ENCODE measurements at places on chromosomes 6 and 20.

DNA sequence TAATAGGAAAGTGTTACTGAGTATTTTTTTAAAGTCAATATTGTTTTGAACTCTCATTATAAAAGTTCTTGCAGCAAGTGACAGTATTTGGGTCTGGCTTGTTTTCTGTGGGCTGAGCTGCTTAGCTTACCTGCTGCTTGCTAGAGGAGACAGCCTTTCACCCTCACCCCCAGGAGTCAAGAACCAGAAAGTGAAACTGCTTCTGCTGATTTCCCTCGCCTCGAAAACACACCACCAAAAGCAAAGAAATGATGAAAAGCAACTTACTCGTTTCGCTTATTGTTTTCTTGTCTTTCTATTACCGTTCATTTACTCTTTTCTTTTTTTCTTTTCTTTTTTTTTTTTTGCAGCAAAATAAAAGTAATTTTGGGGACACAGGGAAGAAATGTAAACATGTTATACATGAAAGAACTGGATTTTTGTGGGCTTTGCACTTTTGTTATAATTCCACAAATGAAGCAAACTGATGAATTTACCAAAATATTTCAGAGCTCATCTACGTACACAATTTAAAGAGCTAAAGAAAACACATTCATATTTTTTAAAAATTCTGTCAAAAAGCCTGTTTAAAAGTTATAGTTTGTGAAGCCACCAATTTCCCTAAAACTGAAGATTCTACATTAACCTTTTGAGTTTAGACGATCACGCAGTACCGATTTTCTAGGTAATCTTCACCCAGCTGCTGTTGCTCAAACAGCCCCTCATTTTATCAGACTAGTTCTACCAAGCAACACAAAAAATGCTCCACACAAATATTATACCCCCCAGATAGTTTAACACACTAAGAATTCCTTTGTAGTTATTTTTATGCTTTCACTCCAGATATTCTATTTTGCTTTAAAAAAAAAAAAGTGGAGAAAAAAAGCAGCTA lies 1.7 kb downstream of the SCML4 start:
- DNase-seq: no peak

DNA sequence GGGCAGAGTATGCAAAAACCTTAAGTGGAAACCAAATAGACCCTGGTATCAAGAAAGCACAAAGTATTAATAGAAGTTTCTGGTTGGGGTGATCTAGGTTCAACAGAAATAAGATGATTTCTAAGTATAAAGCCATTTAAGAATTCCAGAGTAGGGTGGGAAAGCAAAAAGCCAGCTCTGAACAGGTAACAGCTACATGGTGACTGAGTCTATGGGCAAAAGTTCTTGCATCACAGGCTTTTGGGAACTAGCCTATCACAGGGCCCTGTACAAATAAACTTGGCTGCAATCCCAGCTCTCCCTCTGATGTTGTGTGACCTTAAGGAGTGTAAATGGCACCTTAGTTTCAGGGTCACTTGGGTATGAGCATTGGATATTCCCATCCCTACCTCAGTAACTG lies 5.5 kb downstream of the TCF19 start:
- DNase-seq: no peak

- DNase-seq: no peak
These were observed 118.1 kb downstream of the UST start for GRCh38 chr6:148864941-148865340.

GRCh38 chr6:2630891-2631571 lies 119.7 kb downstream of the MYLK4 start:
- DNase-seq: peak; percentile 16

DNA sequence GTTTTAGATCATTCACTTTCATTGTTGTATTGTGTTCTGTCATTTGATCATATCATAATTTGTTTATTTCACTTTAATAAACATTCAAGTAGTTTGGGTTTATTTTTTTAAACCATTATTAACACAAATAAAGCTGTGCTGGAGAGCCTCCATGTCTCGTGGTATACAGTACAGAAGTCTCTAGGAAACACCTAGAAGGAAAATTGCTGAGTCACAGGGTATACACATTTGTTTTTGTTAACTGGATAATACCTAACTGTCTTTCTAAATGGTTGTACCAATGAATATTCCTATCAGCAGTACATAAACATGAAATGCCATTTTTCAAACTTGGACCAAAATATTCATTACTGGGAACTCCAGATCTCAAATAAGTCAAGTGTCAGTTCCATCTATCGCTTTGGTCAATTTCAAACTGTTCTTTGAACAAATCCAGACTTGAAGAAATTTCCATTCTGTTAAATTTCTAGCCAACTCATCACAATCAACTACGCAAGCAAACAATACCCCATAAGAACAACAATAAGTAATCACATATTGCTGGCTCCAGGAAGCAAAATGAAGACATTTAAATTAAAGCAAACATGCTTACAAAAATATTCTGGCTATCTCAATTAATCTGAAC lies 138.1 kb downstream of the ATXN1 start:
- DNase-seq: no peak

DNA sequence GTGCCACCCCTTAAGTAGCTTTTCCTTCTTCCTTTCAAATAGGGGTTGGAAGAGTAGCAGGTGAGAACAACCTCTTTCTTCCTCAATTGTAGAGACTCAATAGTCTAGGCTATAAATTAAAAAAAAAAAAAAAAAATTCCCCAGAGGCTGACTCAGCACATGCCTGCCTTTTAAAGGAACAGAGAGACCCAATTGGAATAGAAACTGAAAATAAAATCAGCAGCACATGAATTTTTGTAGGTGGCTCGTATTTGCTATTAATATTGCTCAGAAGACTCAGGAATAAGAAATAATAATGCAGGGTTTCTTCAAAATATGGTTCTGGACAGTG lies 19.3 kb downstream of the TOP1 start:
- no peak for DNase-seq

GRCh38 chr20:7742479-7742878 lies 197.8 kb downstream of the HAO1 start:
- no peak for DNase-seq

- no peak for DNase-seq
These were observed 137.4 kb upstream of the SGK1 start for GRCh38 chr6:134455319-134455718.

DNA sequence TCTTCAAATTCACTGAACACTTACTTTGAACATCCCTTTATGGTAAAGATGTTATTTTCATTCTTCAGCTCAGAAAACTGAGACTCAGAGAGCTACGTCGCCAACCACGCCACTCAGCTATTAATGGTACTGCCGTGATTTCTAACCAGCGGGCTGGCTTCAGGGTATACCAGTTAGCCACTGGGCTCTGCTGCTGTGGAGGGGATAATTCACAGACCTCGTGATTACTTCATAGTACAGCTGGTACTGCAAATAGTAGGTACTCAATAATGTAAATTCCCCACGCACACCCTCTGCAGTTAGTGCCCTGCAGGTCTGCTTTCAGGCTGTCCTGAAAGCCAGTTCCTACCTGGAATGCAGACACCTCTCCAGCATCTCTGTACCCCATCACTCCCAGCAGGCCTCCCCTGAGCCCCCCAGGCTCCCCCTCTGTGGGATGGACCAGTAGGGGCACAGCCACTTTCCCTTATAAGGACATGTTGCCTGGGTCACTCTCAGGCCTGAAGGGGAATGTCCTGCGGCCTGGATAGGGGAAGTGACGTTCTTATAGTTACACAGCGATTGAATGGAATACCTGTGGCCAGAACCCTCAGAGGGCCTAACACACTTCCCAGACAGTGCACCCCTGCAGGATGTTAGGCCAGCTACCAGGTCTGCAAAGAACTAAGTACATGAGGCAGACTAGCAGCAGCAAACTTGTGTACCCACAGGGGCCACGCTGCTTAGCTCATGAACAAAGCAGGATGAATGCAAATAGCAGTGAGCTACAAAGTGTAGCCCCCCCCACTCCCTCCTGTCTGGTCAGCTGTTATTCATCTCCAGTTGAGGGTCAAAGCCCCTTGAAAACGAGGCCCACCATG lies 1.3 kb upstream of the OCSTAMP start:
- peak; percentile 34 for DNase-seq

- DNase-seq: no peak
These were observed 96.3 kb downstream of the FOXF2 start for GRCh38 chr6:1485678-1486077.

- DNase-seq: no peak
These were observed 85.3 kb downstream of the NKAIN2 start for GRCh38 chr6:123888771-123889513.

- no peak for DNase-seq
These were observed 131.9 kb upstream of the STMND1 start for GRCh38 chr6:16969699-16970655.

- peak; percentile 6 for DNase-seq
These were observed 621.8 kb downstream of the CDH26 start for GRCh38 chr20:60579941-60580515.

GRCh38 chr6:107064579-107065065 lies 36.6 kb downstream of the MTRES1 start:
- no peak for DNase-seq

DNA sequence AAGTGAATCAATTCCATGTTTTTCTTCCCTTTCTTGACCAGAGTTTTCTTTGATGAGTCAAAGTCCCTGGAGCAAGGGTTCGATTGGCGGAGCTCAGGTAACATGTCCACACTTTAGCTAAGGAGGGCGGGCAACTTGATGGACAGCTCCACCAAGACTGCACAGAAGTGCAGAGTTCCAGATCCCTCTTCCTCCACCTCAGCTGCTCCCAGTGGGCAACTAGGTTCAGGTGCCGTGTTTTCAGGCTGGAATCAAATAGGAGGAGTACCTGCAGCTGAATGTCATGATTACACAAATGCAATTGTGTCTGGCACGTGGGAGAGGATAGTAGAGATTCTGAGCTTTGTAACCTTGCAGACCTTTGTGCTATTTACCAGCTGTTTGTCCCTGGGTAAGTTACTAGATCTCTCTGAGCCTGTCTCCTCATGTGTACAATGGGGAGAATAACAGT lies 1.9 kb upstream of the ELMO2 start:
- no peak for DNase-seq

DNA sequence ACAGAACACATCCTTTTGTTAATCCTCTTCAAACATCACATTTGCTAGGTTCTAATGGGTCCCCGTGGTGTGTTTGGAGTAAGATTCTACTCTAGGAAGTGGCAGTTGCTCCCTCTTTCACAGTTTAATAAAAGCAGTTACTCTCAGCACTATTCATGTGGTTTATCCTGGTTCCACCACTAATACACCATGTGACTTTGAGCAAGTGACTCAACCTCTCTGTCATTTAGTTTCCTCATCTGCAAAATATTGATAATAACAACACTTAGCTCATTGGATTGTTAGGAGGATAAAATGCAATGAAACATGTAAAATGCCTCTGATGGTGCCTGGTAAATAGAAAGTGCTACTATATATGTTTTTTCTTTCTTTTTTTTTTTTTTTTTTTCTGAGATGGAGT lies 488.0 kb upstream of the NOX3 start:
- DNase-seq: no peak

- DNase-seq: peak; percentile 62
These were observed 33.0 kb upstream of the FILIP1 start for GRCh38 chr6:75526502-75527127.

DNA sequence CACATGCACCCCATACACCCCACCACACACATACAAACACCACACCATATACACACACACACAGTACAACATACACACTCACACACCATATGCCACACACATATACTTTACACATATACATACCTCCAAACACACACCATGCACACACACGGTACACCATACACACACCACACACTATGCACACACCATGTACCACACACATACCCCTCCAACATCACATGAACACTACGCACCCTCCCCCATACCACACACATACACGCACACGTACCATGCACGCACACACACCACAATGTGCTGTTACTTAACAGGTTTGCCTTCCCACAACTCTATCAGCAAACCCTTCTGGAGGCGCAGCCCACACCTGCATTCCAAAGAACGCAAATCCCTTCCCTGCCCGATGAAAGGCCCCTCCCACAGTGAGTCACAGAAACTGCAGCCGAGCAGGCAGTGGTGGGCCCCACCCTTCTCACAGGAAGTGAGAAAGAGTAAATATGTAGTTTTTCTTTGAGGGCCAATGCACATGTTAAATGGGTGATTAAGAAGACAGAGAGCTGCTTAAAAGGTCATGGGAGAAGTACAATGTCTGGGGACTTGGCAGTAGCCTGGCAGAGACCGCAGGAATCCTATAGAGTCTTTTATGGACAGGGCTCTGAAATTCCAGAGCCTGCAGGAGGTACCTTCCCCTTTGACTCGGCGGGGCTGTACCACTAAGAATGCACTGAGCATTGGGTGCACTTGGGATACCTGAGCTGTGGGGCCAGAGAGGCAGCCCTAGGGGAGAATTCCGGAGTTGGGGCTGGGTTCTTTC lies 34.1 kb upstream of the EZR start:
- DNase-seq: peak; percentile 99

GRCh38 chr20:40913224-40914185 lies 115.1 kb upstream of the TOP1 start:
- no peak for DNase-seq

DNA sequence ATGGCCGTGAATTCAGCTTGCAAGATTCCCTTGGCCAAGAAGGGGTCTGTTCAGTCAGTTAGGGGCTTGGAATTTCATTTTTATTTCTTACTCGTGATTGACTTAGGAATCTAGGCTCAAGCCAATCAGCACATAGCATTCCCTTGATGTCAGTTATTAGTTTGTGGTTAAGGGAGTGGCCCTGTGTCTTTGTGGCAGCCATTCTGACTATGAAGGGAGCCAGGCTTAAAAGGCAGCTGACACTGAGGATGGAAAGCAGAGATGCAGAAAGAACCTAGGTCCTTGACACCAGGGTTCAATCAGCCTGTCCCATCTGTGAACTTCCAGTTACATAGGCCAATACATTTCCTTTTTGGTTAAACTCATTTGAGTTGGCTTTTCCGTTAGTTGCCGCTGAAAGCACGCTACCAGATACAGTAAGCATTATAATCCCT lies 48.1 kb downstream of the MCUR1 start:
- DNase-seq: no peak

GRCh38 chr6:104183816-104184435 lies 675.8 kb downstream of the HACE1 start:
- DNase-seq: no peak

DNA sequence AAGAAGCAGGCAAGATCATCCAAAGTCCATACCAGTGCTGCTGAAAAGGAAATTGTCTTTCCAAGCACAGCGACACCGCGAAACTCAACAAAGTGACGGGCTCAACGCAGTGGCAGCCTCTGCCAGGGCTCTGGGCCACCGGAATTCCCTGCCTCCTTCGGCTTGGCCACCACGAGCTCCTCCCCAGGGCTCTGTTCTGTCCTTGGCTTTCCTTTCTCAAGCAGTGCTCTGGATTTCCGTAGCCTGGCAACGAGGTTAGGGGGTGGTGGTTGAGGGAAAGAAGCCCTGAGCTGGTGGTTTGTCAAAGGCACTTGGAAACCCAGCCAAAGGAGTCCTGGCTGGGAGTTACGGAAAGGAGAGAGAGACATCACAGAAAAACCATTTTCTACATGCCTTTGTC lies 31.2 kb downstream of the PRR18 start:
- DNase-seq: no peak

DNA sequence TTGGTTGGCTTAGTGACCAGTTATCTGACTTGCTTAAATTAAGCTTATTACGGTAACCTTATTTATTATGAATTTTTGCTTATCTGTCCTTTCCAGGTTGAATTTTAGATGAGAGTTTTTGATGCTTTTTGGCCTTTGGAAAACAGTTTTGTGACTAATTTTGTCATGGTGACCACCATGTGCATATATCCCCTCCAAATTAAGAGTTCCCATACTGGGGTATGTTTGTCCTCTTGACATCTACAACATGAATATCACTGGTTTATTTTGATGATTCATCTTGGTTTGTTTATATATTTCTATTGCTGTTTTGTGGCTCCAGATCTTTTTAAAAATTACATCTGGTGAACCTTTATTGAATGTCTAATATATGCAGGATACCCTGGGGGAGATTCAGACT lies 61.4 kb downstream of the PHF20 start:
- DNase-seq: no peak

- no peak for DNase-seq
These were observed 30.7 kb upstream of the MRGBP start for GRCh38 chr20:62765432-62766070.
